ENCODE measurements at places on chromosomes 5 and 9.

DNA sequence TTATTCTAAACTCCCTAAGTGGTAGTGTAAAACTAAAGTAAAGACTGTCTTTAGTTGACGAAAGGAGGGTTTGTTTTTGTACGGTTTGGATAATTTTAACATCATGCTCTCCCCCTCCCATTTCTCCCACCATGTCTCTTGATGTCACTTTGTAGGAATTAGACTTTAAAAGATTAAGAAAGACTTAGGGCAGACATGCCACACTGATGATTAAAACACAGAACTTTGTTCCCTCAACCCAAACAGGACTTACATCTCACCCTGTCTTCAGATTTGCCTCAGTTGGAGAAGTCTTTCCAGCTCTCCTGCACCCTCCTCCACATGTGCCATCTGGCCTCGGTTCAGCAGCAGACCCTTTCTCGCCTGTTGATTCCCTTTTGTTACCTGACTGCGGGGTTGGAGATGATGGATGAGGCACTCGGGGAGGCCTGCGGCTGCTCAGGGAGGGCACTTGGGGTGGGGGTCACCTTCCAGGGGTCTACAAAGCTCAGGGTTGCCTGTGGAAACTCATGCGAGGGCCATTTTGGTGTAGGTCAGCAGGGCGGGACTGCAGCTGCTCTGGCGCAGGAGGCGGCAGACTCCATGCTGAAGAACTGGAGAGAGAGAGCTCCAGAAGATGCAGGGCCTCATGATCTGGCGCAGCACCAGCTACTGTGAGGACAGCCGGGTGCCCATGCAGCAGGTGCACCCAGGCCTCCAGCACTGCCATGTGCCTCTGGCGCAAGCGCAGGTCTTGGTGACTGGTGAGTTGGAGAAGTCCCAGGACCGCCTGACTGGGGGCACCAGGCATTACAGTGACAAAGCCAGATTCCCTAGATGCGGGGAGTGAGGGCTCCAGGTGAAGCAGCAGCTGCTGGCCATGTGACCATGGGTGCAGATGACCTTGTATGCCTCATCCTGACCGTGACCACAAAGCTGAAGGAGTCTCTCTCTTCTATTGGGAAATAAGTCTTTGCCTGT is 24.5 kb upstream of the EXOC3 start:
- DNase-seq: no peak

DNA sequence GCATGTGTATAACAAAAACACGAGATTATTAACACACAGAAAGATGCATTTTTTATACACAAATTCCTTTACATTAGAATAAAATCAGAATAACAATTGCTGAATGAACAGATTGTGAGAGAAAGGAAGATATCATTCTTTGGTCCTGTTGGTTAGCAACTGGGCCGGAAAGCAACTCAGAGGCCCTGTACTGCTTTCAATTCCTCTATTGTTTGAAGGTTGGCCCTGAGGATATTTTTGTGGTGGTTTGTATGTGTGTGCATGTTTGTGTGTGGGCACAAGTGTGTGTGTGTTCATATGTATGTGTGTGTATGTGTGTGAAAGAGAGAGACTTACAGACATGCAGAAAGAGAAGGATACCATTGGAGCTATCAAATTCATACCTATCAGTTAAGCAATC is 356.8 kb upstream of the DMAC1 start:
- no peak for DNase-seq

DNA sequence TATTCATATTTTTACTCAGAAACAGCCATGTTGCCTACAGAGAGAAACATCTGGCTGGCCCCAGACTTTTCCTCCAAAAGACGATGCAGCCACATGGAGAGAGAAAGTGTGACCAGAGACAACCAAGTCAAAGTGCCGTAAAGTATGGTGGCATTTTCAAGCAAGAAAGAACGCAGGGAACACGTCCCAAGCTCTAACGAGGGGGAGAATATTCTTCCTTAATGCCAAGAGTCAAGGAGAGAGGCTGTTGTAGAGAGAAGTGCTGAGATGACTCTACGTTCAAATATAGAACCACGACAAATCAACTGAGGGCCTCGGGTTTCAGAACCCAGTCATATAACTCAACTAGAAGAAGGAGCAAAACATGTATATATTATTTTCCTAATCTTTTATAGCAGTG is 55.9 kb downstream of the FNBP1 start:
- no peak for DNase-seq

GRCh38 chr5:34598177-34598794 is 57.8 kb upstream of the RAI14 start:
- DNase-seq: peak; percentile 74
